Vein endothelial cell (primary cell): ENCODE measurements at places on chromosomes 12 and 14. TPM values are rescaled to one million over a fixed set of nuclear protein-coding genes. Genes with fewer than 3 reads are reported as not detected.

The B3GNT4 gene
- under 0.01 TPM in 1 of 2 replicates, not detected in the other for total RNA-seq

The VIPAS39 gene
- 40.8 and 42.8 TPM in 2 replicates for total RNA-seq

The AKAP6 gene
- total RNA-seq, result 0.57 and 0.98 TPM in 2 replicates

The E2F7 gene
- total RNA-seq, result 19.3 and 35.9 TPM in 2 replicates

The BLTP3B gene
- 19.7 and 19.9 TPM in 2 replicates for total RNA-seq

The PCBP2 gene
- 420 and 457 TPM in 2 replicates for total RNA-seq
